Inflammatory macrophage treated with lipopolysaccharide for 4 hours (primary cell): ENCODE measurements at places on chromosomes 13 and 19.

- DNase-seq, result no peak
Observed at GRCh38 chr19:7521551-7522071, 813 bp upstream of the MCOLN1 start.

DNA sequence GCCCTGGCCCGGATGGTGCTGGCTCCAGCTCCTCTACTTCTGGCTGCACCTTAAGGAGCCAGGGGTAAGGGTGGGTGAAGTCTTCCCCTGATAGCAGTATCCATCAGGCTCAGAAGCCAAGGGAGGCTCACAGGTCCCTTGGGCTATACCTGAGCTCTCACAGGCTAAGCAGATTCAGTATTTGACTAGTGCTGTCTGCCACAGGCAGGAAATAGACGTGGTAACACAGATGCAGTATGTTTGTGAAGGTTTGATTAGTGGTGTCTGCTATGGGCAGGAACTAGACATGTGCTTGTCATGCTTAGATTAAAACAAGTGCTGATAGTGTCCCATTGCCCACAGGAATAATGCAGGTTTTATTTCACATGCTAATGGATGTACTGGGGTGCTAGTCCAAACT is 4.0 kb downstream of the SYT5 start:
- no peak for DNase-seq

GRCh38 chr13:53783471-53783870 is 754.9 kb downstream of the OLFM4 start:
- no peak for DNase-seq

- no peak for DNase-seq
Observed at GRCh38 chr13:51231456-51231855, 9.3 kb downstream of the FAM124A start.

DNA sequence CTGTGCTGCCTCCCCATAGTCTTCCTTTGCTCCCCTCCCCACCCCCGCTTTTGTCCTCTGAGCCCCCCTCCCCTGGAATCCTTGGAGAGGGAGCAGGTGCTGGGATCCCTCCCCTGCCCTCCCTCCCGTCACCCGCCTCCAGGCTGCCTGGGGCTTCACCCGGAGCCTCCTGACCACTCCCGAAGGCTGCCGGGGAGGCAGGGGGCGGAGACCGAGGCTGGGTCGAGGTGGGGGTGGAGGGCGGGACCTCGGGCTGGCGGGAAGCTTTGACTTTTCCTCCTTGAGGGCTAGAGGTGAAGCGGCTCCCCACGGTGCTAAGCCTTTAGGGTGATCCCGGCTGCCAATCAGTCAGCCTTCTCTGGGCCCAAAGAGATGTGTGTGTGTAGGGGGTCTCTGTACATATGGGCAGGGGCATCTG is 1.5 kb downstream of the KMT5C start:
- peak; percentile 84 for DNase-seq

GRCh38 chr19:18279516-18280246 is 1.7 kb downstream of the JUND start:
- peak; percentile 97 for DNase-seq

DNA sequence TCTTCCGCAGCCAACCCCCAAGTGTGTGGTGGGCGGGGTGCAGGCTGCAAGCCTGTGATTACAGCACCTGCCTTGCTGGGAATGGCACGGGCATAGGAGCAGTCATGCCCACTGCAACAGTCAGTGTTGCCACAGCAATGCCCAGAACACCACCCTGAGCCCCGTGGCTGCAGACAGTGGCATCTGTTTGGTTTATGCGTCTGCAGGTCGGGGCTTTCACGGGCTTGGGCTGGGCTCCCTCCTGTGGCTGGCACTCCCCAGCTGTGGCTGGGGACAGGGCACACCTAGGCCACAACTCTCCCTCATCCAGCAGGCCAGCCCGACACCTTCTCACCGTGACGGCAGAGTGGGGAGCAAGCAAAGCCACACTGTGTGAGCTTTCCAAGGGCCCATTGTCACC is 115.3 kb upstream of the C1QTNF9B start:
- no peak for DNase-seq
